ENCODE measurements at places on chromosomes 5 and 9.

GRCh38 chr9:77128125-77128789, 49.1 kb upstream of the VPS13A start:
- DNase-seq: no peak

- no peak for DNase-seq
These were observed 686.5 kb upstream of the ADAMTS16 start for GRCh38 chr5:4453655-4454054.

DNA sequence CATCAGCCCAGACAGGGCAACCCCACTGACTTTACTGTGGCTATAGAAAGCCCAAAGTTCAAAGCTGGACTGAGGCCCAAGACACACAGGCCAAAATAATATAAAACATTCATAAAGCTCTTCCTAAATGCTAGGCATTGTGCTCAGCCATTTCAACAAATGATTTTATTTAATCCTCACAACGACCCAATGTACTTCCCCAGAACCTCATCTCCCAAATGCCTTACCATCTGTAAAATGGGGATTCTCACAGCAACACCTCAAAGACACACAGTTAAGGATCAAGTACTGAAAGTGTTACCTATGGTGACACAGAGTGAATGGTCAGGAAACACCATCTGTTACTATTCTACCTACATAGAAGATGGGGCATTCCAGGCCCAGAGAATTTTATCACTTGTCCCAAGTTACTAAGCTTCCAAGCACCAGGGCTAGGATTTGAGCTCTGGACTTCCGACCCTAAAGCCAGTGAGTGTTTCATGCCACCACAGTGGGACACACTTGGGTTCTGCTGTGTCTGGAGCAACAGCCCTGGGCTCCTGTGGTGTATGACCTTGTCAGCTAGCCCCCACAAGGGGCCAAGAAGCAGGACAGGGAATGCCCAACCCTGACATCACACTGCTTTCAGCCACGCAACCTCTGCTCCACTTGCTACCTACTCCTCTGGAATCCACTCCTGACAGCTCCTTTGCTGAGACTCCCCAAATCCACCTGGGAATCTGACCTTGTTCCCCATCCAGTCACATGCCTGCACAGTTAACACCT, 15.1 kb downstream of the SHB start:
- DNase-seq: no peak

DNA sequence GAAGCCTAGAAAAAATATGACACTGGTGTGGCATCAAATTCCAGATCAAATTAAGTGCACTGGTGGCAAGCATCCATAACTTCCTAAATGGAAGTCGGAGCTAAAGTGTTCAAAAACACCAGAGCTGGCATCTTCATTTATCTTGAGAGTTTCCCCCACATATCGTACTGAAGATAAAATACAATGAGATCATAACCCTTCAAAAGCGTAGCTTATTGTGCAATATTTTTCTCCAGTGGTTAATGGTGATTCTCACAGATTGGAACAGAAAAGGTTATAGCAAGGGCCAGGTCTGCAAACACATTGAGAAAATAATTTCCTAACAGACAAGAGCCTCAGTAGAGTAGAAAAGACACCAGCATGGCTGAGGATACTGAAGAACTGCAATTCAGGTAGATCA, 147.6 kb downstream of the SEMA5A start:
- DNase-seq: no peak

DNA sequence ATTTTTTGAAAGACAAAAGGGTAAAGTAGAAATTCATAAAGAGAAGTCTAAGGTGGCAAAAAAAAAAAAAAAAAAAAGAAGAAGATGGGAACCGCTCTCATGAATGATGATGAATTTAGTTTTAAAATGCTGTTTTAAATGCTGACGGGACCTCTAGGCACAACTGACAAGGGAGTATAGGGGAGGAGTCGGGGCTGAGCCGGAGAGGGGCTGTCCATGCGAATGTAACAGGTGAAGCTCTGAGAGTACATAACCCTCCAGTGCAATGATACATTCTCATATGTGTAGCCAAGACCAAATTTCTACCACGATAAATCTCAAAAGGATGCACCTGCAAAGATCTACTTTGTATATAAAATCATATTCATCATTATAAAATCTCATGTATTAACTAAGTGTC, 71.7 kb downstream of the GLIS3 start:
- no peak for DNase-seq

DNA sequence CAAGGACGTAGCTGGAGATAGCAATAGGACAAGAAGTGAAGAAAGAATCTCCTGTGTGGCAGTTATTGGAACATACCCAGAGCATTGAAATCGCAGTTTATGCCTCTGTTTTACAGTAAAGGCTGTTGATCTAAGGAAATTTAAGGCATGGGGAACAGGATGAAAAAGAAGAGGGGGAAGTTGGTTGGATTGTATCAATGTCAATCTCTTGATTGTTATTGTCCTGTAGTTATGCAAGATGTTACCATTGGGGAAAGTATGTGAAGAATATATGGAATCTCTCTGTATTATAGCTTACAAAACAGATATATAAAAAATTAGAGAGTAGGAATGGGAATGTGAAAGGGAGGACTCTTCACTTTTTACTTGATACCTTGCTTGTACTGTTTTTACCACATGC, 195.6 kb upstream of the NREP start:
- DNase-seq: no peak

- peak; percentile 68 for DNase-seq
These were observed 23.3 kb upstream of the MGAT1 start for GRCh38 chr5:180825768-180826525.

DNA sequence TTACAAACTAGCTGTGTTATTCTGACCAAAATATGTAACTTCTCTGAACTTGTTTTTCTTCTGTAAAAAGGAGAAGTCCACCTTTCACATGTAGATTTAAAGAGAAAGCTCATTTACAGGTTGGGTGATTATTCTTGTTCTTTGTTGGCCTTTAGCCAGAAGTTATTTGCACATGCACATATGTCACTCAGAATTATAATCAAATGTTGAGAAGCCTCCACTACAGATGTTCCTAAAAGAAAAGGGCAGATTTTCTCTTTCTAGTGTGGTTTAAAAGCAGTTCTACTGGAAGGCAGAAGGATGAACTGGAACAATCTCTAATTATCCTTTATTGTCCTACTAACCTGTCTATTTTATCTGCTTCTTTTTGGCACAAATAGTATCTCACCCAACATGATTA, 209.8 kb upstream of the ELAVL2 start:
- DNase-seq: no peak

GRCh38 chr9:12627096-12627495, 66.1 kb upstream of the TYRP1 start:
- no peak for DNase-seq

DNA sequence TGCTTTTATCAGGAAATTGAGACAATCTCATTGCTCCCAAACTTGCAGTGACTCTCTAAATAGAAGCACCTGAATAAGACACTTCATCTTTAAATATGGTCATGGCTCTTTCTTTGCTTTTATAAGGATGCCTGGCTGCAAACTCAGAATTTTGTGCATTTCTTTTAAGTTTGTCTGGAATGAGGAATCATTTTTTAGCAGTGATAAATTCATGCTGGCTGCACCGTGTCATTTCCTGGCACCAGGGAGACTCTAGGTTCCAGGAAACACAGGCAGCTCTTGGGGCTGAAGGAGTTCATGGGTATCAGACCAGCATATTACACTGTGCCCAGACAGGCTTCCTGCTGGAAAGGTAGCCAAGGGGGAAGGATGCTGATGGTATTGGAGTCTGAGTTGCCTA, 109.9 kb downstream of the NUDT12 start:
- DNase-seq: no peak

- no peak for DNase-seq
These were observed 7.6 kb upstream of the KCNV2 start for GRCh38 chr9:2709645-2710101.

GRCh38 chr5:149048811-149049210, 14.1 kb downstream of the SH3TC2 start:
- DNase-seq: no peak

GRCh38 chr9:6999794-7000193, 242.0 kb downstream of the KDM4C start:
- DNase-seq: no peak

GRCh38 chr9:127089631-127090081, 32.8 kb downstream of the ANGPTL2 start:
- no peak for DNase-seq

DNA sequence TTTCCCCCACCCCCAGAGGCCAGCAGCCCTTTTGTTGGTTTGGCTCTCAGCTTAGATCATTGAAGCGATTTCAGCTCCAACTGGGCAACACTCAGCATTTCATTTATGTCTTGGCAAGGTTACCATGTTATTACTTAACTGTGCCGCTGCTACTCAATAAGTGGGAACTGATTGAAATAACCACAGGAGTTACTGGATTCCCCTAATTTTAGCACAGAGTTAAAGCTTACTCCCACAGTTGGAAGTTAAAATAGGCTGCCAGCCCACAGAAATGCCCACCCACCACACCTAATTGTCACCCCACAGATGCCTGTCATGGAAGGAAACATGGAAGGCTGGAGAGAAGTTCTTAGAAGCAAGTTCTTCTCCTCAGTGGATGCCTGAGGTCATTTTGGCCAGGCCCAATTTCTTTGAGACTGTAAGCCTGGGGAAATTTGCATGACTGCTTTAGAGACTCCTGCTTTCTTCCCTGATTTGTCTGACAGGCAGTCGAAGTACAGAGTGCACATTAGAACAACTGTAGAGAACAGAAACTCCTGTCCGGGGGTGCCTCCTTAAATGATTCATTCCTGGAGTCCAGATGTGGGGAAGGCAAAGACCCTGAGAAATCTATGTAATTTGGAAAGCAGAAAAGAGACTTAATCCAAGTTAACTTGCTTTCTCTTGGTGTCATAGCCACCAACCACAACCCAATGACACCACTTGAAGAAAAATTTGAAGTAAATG, 370.0 kb downstream of the ZSWIM6 start:
- no peak for DNase-seq

DNA sequence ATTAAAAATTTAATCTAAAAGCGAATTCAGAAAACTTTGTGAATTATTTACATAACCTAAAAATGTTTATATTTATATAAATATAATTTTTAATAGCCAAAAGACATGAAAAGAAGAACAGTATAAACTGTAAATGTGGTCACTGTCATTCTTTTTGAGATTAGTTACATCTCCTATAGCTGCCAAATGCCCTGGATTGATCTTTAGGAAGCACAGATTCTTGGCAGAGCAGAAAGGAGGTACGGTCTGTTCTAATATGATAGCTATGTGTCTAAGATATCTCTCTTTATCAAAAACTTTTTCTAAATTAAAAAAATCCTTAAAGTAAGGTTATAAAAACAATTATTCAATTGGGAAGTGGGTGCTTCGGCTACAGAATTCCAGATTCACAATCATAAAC, 151.0 kb downstream of the LPAR1 start:
- no peak for DNase-seq

DNA sequence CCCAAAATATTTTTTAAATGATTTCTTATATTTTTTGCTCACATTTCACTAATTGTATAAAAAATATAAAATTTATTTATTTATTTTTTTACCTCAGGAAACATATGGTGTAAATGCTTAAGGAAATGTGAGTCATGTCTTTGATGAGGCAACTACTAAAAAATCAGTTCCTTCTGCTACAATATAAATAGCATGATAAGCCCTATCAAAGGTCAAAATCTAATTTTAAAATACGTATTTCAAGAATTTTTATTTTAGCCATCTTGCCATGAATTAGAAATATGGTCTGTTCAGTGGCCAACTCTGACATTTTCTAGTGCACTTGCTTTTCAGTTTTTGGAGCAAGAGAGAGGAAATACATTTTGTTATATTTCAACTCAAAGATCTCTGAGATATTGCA, 50.5 kb downstream of the PDE4D start:
- DNase-seq: no peak

DNA sequence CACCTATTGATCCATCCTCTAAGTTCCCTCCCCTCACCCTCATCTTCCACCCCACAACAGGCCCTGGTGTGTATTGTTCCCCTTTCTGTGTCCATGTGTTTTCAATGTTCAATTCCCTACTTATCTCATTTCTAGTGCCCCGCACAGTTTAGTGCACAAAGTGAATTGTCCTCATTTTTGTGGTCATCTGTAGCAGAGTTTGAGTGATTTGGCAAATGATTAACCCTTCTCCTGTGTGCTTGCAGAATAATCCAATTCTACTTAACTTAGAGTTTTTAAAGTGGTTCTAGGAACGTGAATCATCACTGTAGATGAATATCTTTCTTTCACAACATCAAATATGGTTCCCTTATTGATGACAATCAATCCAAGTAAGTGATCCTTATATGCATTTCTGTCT, 6.3 kb upstream of the HAPLN1 start:
- DNase-seq: no peak

- no peak for DNase-seq
These were observed 377.8 kb downstream of the IRX2 start for GRCh38 chr5:2373631-2374030.

- no peak for DNase-seq
These were observed 13.7 kb upstream of the ARAP3 start for GRCh38 chr5:141695627-141696215.

DNA sequence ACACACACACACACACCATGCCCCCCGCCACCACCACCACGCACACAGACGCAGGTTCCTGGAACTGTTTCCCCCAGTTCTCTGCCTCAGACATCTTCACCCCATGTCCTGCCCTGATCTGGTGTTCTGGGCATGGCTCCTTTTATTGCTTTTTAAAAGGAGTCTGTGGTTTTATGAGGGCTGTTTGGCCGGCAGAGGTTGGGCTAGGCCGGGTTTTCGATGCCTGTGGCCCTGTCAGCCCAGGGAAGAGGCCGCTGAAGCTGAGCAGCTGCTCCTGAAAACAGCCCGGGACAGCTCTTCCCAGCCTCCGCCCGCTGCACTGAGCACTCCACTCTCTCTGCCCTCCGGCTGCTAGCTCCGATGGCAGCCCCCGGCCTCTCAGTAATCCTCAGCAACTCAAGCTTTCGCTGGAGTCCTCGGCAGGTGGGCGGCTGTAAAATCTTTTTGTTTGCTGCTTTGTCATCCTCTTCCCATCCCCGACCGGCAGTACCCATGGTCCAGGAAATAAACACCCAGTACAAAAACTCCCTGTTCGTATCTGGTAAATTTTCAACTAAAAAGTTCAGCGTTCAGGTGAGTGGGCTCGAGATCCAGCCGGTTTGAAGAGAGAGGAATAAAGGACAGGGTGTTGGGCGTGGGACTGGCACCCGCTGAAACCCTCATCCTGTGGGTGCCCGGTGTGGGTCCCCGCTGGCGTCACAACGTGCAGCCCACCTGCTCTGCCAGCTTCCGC, 103.0 kb upstream of the ERCC6L2 start:
- DNase-seq: no peak

DNA sequence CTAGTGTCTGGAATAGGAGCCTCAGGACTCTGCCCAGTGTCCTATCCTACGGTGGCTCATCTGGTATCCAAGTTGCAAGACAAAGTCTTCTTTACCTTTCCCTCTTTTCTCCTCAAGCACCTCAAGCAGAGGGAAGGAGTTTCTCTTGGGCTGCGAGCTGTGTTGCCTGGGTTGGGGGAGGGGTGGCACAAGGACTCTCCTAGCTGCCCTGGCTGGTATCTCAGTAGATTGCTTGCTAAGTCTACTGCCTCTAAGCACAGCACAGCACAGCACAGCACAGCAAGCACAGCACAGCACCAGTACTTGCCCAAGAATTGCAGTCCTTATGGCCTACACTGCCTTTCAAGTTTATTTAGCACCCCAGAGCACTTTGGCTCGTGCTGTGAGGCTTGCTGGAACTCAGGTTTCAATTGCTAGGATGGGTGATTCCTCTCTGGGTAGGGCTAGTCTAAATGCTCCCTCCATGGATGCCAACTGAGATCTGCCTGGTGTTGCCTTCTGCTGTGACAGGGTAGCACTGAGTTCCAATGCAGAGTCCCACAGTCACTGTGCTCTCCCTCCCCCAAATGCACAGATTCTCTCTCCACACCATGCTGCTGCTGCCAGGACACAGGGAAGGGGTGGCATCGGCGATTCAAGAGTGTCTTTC, 213.1 kb upstream of the POU5F2 start:
- no peak for DNase-seq

GRCh38 chr9:80720579-80720978, 968.8 kb downstream of the TLE1 start:
- DNase-seq: no peak
